NCI-H2107 (cell line): ENCODE measurements at places on chromosomes 3 and 15.

- no peak for DNase-seq
Observed at GRCh38 chr3:190728574-190729246, 133.8 kb downstream of the GMNC start.

DNA sequence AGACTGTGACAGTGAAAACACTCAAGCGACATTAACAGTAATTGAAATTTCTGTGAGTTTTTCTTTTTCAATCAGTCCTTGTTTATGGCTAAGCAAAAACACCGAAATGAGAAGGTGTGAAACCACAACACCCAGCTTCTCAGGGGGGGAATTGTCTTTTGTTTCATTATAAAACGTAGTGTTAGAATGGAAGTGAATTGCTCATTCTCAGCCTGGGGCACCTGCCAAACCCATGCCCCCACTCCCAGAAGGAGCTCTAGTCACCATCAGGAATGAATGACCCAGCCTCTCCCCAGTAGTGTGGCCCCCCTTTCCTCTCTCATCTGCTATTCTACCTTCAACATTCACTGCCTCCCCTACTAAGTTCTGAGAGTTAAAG lies 185.8 kb upstream of the CFAP20DC start:
- DNase-seq: no peak

- DNase-seq: no peak
Observed at GRCh38 chr3:13850161-13850945, 29.5 kb downstream of the WNT7A start.

- no peak for DNase-seq
Observed at GRCh38 chr3:104244680-104245220, 1122.0 kb upstream of the ALCAM start.

- no peak for DNase-seq
Observed at GRCh38 chr3:118806423-118806822, 228.2 kb downstream of the IGSF11 start.
